ENCODE measurements at places on chromosomes 16 and 17.

DNA sequence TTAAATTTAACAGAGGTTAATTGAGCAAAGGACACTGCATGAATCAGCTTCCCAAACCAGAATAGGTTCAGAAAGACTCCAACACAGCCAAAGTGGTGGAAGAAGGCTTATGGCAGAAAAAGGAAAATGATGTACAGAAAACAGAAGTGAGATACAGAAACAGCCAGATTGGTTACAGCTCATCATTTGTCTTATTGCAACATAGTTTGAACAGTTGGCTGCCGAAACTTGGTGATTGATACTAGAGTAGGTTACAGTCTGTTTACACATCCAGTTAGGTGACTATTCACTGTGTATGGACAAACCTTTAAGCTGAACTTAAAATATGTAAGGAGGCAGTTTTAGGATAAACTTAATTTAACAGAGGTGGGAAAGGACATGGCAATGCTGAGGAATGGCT, 18.3 kb downstream of the TMEM100 start:
- no peak for DNase-seq

GRCh38 chr16:19804538-19805323, 79.9 kb downstream of the GPRC5B start:
- no peak for DNase-seq

DNA sequence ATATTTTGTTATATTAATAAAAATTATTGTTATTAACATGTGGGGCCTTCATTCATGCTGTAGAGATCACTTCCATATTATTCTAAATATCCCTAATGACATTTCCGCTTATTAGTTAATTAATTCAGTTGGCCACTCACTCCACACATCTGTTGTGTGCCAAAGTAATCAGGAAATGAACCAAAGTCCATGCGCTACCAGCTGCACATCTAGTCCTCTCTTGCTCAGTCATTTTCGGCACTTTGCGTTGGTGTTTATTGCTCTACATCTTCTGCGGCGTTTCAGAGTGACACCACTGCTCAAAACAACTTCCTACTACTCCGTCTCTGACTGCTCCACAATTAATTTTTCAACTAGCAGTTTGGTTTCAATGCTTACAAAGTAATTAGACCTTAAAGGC, 101.4 kb upstream of the ZFHX3 start:
- no peak for DNase-seq

DNA sequence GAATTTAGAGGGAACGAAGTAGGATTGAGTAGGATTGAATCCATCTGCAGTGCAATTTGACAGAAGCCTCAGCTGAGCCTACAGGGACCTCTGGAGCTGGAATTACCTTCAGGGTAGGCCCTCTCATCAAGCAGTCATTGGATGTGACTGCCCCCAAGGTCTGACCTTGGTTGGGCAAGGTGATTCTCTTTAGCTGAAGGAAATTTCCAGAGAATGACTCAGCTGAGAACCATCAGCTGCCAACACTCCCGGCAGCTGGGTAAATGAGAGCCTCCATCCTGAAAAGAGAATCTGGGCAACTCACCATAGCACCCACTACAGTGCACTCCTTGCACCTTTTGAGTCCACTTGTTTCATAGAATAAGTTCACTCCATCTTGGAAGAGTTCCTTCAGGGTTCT, 113.5 kb upstream of the MED13 start:
- DNase-seq = no peak

- no peak for DNase-seq
Measured at GRCh38 chr16:77986011-77986740, 36.2 kb upstream of the CLEC3A start.

GRCh38 chr16:75532791-75533190, 3.1 kb downstream of the CHST5 start:
- DNase-seq = no peak

DNA sequence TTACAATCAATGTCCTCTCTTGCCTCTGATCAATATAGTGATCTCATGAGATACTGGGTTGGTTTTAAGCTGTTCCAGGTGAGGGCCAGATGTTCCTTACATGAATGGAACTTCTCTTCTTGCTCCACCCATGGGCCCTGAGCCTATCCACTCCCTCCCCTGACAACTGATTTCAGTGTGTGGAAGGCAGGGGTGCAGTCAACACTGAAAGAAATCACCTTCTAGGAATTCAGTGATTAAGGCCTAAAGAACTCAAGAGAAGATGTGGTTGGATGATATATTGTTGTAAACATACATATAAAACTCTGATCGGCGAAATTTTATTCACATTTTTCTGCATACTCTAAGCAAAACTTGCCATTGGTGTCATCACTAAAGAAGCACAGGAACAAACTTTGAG, 6.7 kb upstream of the GOSR2 start:
- DNase-seq = no peak

DNA sequence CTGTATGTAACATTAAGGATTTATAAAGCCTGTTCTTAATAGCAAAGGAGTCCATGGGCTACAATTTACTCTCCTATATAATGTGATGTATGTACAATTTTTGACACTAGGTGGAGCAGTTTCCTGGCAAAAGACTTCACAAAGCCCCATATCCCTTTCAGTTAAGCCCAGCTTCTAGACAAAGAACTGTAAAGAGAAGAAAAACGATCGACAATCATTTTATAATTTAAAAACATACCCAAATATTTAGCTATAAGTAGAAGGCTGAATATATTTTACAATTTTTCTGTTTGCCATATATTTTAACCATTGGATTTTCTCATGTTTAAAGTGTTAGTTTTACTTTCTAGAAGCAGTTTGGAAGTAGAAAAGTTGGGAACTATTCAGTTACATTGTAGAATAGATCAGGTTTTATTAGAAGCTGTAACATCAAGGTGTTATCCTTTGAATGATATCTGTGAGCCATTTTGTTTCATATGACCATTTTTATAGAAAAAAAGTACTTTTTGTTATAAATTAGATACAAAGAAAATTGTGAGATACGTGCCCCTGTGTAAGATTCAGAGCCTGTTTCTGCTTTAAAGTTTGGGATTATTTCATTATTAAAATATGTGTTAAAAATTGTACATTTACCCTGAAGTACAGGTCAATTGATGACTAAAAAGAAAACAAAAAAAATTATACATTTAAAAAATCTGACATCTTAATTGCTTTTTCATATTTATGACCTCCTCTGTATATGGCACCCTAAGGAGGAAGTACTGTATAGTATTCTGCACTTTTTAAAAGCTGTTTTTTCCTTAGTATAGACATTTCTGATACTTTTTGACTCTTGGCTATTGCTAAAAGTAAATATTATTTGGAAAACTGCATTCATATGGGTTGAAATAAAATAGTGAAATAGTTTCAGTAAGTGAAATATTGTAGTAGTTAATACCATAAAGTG, 46.3 kb downstream of the VMP1 start:
- peak; percentile 76 for DNase-seq

DNA sequence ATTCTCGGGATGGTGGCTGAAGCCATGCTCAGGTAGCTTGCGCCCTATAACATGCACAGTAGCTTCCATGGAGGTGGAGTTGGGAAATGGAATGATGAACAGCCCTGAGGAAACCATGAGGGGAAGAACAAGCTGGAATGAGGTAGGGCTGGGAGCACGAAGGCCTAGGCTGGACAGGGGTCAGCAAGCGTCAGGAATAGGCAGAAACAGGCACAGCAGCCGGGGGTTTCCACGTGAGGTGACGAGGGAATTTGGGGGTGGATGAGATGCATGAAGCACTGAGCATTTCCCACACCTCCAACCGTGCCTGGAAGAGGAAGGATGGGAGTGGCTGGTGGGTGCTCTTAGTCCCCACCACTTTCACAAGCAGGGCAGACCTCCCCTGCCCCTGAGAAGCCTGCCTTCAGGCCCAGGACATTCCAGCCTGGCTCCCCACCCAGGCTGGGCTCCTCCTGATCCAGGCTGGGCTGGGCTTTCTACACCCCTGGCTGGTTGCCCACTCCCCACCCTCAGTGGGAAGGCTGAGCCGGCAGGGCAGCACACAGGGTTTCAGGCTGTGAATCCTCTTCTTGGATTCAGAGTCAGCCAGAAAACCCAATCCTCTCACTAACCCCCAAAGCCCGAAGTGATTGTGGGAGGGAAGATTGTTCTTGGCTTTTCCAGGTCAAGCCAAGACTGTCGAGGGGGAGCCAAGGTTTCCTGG, 21.9 kb downstream of the PLEKHG4 start:
- DNase-seq = no peak

DNA sequence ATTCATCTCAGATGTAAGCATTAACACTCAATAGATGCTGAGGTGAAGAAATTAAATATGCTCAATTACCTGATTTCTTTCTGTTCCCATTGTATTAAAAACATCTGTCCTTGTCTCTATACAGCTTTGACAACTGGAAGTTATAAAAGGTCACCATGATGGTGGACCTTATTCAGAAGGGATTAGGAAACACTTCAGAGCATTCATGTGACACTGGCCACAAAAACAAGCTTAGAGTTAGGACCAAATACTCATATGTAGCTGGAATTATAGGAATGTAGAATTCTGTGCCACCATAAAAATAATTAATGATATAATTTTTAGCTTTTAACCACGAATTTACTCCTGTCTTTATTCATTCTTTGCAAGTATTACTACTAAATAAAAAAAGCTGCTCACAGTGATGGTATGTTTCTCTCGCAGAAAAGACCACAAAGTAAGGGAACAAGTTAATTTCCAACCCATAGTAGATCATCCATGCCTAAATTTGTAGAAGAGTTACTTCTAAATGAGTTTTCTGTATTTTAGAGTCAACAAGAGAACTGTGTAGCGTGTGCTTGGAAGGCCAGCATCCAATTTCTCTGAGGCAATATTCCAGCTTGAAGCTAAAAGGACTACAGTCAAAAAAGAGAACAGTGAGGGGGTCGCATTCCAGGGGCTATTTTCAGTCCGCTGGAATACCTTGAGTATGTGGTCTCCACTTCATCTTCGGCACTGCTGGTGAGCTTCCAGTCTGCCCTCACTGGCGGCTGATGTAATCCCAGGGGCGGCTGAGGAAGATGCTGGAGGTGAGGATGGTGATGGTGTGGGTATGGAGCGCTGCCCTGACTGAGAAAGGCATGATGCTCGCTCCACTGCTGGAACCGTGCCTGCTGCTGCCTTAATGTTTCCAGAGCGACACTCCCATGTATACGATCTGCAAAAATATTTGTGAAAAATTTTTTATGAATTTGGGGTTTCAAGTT, 63.7 kb downstream of the CACNG1 start:
- peak; percentile 34 for DNase-seq

DNA sequence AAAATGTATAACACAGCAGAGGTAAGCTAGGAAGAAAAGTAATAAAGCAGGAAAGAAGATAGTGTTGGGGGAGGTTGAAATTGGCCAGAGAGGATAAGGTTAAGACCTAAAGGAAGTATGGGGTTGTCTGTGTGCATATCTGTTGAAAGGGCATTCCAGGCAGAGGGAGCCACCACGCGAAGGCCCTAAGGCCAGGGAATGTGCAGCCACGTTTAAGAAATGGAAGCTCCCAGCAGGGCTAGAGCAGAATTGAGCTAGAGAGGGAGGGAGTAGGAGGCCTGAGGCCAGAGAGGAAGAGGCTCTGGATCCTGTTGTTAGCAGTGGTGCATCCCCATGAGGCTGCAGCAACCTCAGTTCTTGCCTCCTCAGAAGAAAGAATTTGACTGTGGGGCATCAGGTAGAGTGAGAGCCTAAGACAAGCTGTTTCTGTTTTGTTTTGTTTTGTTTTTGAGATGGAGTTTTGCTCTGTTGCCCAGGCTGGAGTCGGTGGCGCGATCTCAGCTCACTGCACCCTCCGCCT, 59.0 kb upstream of the CACNG5 start:
- DNase-seq = no peak
